ENCODE measurements at places on chromosomes 2 and 18. TPM values are rescaled to one million over a fixed set of nuclear protein-coding genes. Genes with fewer than 3 reads are reported as not detected.

GRCh38 chr18:59616501-59616900 is 80.7 kb downstream of the CCBE1 start:
- no peak for DNase-seq

Gene ACTG2
- 6.6 TPM for polyA plus RNA-seq

Gene RAB6D
- 0.24 TPM for polyA plus RNA-seq

Gene POTEI
- polyA plus RNA-seq, result not detected

DNA sequence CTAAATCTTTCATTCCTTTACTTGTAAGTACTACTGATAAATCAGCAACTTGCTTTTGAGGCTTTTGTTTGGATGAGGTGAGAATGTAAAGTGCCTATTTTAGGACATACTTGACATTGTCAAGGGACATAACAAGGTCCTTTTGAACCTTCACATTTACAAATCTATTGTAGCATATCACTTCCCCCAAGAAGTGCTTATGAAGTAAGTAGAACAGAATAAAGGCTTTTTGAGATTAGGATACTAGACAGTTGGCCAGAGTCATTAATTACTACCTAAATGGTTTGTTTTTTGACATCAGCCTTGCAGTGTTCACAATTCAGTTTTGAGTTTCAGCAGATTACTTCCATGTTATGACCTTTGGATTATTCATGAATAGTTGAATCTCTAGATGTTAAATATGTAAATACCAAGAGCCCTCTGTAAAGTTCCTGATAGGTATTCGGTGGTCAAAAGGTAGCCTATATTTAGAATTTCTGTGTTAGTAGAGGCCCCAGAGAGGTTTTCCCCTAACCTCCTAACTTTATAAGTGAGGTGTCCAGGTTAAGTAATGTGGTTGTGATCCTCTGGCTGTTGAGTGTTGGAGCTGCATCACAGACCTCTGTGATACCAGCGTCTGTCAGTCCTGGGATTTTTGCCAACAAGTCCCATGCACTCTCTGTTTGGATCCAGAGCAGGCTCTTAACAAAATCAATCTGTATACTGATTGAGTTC is 67.2 kb downstream of the LCLAT1 start:
- no peak for DNase-seq

- DNase-seq, result no peak
These were observed 14.8 kb upstream of the UXS1 start for GRCh38 chr2:106208874-106209273.

DNA sequence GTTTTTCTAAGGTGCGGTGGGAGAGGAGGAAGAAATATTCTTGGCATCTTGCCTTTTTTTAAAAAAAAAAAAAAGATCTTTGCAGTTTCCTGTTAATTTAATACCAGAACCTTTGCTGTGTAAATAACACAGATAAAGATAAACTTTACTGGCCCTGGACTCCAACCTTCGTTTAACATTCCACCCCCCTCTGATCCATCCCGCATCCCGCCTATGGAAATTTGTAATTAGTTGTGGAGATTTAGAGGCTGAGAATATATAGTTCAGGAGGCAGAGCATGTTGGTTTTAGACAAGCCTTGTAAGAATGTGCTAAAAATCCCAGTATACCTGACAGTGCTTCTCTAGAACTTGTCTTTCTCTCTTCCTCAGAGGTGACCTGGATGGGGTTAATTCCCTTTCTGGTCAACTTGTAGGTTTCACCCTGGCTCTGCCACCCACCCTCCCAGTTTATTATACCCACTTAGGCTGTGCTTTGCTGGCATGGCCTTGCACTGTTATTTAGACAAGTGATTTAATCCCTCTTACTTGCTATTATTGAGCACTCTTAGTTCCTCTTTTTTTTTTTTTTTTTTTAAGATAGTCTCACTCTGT is 2.9 kb upstream of the C2orf72 start:
- DNase-seq, result no peak

DNA sequence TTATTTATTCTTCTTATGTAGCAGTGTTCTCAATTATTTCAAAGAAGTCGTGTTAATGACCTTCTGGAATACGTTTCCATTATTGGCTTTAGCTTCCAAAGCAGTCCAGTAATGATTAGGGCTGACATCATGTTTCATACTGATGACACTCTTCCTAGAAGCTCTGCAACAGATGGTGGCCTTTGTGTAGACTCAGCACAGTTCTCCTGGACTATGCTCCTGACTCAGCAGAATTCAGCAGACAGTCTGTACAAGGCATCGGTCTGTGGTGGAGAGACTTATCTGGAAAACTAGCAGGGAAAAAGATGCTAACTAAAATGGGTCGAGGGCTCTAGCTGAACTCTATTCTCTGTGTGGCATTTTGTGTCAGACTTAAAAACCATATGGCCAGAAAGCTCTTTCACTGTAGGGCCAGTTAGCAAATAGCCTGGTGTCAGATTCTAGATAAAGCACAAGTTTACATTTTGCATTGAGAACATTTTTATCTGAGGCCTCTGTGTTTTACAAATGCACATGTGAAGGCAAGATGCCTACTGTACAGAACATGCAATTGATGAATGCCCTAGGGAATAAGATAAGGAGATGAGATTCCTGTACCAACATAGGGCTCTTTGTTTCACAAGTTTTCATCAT is 35.1 kb downstream of the GULP1 start:
- DNase-seq, result no peak

Gene CNRIP1
- polyA plus RNA-seq, result 8.7 TPM

Gene ASXL2
- polyA plus RNA-seq, result 2.6 TPM

Gene HOXD9
- polyA plus RNA-seq, result 36.4 TPM

- DNase-seq, result no peak
These were observed 312.2 kb downstream of the LRATD1 start for GRCh38 chr2:14944562-14945346.

Gene ERICH2
- polyA plus RNA-seq, result 4.0 TPM

- DNase-seq, result peak; percentile 18
These were observed 179.7 kb downstream of the HAUS1 start for GRCh38 chr18:46283895-46284295.

GRCh38 chr2:74179063-74179865 is 585 bp upstream of the MOB1A start:
- DNase-seq, result no peak

- DNase-seq, result no peak
These were observed 27.6 kb downstream of the TMEM185B start for GRCh38 chr2:120195553-120195952.

DNA sequence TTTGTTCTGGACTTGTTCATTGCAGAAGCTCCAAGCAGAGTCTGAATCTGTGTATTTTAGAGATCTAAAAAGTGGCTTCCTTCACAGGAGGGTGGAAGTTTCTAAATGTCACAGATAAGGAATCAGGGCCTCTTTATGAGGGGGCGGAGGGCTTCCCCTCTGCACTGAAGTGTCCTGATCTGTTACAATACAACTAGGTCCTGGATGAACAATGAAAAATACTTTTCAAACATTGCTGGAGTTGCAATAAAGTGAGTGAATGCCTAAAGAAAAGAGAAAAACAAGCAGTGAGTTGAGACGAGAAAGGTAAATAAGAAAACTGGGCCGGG is 179.3 kb upstream of the HDAC4 start:
- no peak for DNase-seq

Data from kidney (tissue), 22 donors.